ENCODE measurements at places on chromosomes 6 and 20.

DNA sequence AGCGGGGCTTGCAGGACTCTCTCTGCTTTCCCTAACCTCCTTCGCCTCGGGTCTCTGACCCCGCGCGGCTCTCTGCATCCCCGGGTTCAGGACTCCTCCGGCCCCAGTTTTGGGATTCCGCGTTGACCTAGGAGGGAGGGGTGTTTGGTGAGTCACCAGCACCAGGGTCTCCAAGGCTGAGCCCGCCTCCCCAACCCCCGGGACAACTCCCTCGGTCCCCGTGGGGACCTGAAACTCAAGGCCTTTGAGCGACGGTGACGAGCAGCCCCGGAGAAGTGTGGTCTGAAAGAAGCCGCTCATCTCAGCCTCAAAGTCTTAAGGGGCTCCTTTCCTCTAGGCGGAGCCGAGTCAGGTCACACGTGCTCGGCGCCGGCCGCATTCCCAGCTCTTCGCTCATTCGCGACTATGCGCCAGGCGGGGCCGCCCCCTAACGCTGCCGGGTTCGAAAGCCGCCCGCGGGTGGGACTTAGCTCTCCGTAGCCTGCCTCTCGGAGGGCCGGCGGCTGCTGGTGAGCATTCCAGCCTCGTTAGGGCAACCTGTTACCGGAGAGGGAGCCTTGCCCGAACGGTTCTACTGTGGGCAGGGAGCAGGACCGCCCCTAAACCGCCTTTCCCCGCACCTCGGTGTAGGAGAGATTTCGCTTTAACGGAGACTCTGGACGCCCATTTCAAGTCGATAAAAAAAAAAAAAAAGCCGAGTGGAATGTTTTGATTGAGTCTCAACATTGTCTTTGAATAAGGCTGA, 3.0 kb upstream of the PRDM13 start:
- peak; percentile 54 for DNase-seq

GRCh38 chr20:50302341-50303057, 111.9 kb downstream of the CEBPB start:
- DNase-seq = no peak

- no peak for DNase-seq
Observed at GRCh38 chr6:8574311-8574710, 139.0 kb upstream of the SLC35B3 start.

DNA sequence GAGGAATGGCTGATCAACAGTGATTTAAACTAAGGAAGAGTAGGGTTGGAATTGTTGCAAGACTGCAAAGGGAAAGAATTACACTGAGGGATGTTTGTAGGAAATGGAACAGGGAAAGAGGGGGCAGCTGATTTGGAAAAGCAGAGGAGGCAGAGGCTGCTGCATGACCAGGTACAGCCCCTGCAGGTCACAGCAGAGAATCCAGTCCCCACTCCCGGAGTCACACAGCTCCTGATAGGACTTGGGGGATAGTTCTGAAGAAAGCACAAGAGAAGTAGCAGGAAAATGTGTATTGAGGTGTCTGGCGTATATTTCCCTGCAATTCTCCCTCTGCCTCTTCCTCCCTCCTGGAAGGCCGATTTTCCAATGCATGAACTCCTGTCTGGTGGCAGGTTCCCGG, 92.5 kb upstream of the PDE10A start:
- no peak for DNase-seq

DNA sequence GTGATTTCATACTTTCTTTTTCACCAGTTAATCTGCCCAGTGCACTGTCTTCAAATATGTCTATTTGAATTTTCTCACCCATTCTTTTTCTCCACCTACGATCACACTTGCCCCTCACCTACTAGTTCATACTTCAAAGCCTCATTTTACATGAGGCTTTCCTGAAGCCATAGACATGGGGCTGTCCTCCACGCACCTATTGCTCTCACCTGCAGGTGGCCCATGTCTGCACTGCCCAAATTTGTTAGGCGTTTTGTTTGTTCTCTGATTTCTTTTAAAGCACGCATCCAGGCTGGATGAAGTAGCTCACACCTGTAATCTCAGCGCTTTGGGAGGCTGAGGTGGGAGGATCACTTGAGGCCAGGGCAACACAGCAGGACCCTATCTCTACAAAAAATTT, 106.8 kb upstream of the RIPOR2 start:
- peak; percentile 51 for DNase-seq

- DNase-seq = no peak
Observed at GRCh38 chr20:32470025-32470861, 112.1 kb downstream of the ASXL1 start.

GRCh38 chr6:72560721-72561593, 60.9 kb upstream of the KCNQ5 start:
- no peak for DNase-seq

- DNase-seq = no peak
Observed at GRCh38 chr6:29504961-29505360, 17.2 kb upstream of the MAS1L start.

DNA sequence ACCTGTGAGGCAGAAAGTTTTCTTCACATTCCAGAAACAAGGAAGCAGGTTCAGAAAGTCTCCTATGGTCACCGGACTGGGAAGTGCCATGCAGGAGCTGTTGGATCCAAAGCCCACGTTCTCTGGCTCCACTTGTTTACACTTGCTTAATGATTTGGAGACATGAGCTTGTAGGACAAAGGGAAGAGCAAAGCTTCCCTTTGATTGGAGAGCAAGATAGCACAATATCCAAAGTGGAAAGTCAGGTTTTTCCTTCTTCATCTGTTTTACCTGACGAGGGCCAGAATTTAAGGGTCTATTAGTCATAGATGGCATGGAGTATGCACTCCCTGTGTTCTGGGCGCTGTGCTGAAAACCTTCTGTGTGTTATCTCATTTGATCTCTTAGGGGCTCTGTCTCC, 81.2 kb downstream of the PDE7B start:
- no peak for DNase-seq

DNA sequence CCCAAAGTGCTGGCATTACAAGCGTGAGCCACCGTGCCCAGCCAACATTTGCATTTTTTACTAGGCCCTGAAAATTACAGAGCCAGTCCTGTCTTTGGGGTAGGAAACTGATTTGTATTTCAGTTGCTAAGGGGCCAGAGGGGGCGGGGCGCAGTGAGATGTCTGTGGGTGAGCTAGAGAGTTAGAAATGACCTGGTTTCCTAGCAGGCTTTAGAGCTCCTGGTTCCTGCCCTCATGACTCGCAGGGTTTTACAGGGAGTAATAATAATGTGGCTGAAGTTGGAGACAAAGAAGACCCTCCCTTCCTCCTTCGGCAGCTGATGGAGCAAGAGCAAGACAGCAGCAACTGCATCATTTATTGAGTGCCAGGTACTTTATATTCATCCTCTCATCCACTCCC, 131.5 kb downstream of the TFAP2C start:
- no peak for DNase-seq

- no peak for DNase-seq
Observed at GRCh38 chr6:11136809-11137208, 25.3 kb upstream of the ERVFRD-1 start.

GRCh38 chr20:6122111-6122872, 538 bp downstream of the FERMT1 start:
- no peak for DNase-seq

GRCh38 chr20:38180781-38181180, 15.7 kb upstream of the TGM2 start:
- no peak for DNase-seq

DNA sequence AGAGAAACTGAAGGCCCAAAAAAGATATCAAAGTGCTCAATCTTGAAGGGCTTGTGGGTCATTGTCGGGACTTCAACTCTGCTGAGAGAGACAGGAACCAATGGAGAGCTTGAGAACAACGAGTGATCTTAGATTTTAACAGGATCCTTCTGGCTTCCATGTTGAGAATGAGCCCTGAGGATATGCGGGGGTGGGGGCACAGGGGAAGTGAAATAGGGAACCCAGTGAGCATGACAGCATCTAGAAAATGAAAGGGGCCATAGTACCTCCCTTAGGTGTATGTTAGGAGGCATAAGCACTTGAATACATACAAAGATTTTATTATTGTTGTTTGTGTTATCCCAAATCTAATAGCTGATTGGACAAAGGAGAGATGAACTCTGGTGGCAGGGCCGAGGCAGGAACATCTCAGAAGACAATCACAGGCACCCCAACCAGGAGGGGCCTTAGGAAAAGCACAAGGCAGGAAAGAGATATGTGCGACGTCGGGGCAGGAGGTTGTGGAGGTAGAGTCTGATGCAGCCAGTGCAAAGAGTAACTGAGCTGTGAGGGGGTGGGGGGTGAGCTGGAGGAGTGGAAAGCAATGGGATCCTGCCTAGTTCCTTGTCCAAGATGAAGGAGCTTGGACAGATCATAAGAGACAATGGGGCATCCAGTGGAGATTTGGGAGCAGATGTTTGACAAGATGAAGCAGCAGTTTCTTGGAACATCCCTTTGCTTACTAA, 10.4 kb downstream of the TGM6 start:
- DNase-seq = no peak

- peak; percentile 36 for DNase-seq
Observed at GRCh38 chr6:158060455-158061360, 79.0 kb downstream of the SYNJ2 start.

DNA sequence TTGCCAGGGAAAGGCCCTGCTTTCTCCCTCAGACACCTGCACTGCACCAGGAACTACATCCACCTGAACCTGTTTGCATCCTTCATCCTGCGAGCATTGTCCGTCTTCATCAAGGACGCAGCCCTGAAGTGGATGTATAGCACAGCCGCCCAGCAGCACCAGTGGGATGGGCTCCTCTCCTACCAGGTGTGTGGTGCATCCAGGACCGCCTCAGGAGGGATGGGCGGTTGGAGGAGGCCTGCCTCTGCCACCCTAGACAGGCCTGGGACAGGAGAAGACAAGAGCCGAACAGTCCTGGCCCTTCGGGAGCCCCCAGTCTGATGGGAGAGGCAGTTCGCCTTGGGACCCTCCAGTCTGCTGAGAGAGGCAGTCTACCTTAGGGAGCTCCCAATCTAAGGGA, 24.2 kb downstream of the GLP1R start:
- no peak for DNase-seq

DNA sequence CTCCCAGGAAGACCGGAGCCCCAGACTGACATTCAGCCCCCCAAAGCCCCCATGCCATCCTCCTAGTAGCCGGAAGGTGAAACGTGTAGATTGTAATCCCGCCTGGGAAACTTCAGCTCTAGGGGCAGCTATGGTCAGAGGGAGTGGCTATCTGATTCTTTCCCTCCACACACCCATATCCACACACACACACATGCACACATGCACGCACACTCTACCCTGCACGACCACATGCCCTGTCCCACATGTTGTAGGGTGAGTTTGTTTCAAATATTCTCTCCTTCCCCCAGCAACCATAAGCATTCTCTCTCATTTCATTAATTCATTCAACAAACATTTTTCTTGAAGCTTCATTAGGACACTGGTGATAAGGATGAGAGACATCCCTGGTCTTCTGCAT, 42.2 kb downstream of the MAFB start:
- no peak for DNase-seq

- no peak for DNase-seq
Observed at GRCh38 chr20:59044796-59045195, 2.2 kb upstream of the PRELID3B start.

GRCh38 chr6:111487661-111488060, 4.6 kb upstream of the REV3L start:
- DNase-seq = no peak

- no peak for DNase-seq
Observed at GRCh38 chr20:34250005-34250404, 8.8 kb downstream of the ASIP start.

GRCh38 chr20:48184229-48184628, 398.9 kb upstream of the SULF2 start:
- no peak for DNase-seq

GRCh38 chr6:141653590-141653989, 479.1 kb upstream of the GJE1 start:
- no peak for DNase-seq

GRCh38 chr6:122995921-122996793, at the start of gene CLVS2:
Gene CLVS2 (plus strand): TSS chr6:122996235. CDS start chr6:122997778, 1,543 bp downstream.
- DNase-seq = no peak

GRCh38 chr6:96786336-96786735, 50.9 kb downstream of the GPR63 start:
- no peak for DNase-seq

GRCh38 chr6:110777636-110778035, 37.6 kb downstream of the CDK19 start:
- DNase-seq = no peak

- no peak for DNase-seq
Observed at GRCh38 chr20:62628691-62629090, 13.6 kb upstream of the SLCO4A1 start.

GRCh38 chr6:117498159-117498558, 15.7 kb downstream of the DCBLD1 start:
- no peak for DNase-seq

GRCh38 chr6:39416728-39417127, 94.2 kb upstream of the KCNK16 start:
- no peak for DNase-seq

DNA sequence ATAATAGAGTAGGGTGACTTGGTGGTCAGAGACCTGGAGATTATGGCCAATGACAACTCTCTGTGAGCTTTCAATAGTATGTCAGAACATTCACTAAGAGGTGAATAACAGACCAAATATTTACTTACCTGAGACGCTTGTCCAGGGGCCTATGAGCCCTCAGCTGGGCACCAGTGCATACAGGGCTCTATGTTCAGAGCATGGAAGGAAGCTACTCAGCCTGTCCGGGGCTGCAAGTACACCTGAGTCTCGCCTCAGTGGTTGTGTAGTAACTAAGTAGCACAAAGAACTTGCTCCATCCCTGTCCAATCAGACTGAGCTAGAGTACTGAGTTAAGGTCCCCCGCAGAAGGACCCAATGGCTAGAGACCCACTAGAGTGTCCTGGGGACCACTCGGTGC, 11.6 kb upstream of the SCGN start:
- no peak for DNase-seq

- DNase-seq = no peak
Observed at GRCh38 chr20:19774135-19774933, 16.3 kb downstream of the RIN2 start.

GRCh38 chr6:157047951-157048350, 270.8 kb downstream of the ARID1B start:
- DNase-seq = no peak

DNA sequence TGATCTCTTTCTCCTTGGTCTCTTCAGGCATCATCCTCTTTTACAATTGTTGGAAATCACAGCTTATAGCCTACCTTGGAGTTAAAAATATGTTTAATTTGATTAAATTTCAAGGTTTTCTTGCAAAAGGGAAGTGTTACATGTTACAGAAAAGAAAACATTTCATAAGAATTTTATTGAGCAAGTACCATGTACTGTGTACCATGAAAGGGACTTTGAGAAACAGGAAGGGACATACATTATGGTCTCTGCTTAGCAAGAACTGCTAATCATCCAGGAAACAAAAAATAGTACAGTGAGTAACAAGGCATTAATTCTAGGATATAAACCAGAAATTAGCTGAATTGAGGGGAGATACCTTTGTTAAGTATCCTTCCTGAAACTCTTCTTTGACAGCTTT, 145.3 kb upstream of the SPACA1 start:
- DNase-seq = no peak

DNA sequence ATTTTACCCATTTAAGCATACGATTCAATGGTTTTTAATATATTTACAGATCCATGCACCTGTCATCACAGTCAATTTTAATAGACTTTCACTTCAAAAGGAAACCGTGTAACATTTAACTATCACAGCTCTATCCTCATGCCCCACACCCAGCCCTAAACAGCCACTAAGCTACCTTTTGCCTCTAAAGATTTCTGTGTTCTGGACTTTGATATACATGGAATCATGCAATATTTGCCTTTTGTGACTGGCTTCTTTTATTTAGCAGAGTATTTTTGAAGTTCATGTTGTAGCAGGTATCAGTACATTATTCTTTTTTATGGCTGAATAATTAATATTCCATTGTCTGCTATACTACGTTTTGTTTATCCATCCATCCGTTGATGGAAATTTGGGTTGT, 50.3 kb upstream of the STX16 start:
- no peak for DNase-seq

- DNase-seq = no peak
Observed at GRCh38 chr6:105691971-105692370, 289.1 kb upstream of the PREP start.
